ENCODE measurements at places on chromosomes 12 and 14.

DNA sequence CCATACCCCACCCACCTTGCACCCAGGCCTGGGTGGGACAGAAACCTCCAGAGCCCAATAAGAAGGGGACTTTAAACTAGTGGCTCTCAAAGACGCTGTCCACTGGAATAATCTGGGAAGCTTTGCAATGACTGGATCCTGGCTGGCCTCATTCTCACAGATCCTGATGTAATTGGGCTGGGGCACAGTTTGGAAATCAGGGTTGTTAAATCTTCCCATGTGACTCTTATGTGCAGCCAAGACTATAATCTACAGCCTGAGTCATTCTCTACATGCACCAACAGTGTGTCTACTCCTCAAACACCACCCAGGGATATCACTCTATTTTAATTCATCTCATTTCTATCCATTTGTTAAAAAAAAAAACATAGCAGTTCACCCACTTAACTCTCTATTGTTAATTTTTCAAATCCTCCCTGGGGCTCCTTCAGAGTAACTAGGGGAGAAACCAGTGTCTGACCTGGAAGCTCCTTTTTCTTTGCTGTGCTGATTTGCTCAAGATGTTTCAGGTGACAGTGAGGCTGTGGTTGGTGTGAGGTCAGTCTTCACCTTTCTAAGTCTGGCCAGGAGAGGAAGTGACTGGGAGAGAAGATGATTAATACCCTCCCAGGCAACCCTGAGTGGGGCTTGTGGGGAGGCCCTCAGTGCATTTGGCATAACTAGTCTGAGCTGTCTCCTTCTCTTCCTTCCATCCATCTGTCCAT is 211.6 kb upstream of the SFSWAP start:
- DNase-seq, result no peak

DNA sequence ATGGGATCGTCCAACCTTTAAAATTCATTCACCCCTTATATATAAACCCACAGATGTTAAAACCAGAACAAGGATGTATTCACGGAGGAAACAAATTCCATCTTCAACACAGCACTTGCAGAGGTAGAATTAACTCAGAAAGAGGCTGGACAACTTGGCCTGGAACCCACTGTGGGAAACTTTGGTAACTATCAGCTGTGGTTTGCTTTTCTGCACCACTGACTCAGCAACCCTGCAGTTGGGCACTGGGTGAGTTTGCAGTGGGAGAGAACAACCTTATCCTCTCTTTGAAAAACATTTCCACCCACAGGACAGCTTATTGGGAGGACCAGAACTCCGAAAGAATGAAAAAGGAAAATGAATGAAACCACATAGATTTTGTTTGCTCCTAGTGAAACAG is 66.3 kb downstream of the ZNF664 start:
- DNase-seq, result no peak

DNA sequence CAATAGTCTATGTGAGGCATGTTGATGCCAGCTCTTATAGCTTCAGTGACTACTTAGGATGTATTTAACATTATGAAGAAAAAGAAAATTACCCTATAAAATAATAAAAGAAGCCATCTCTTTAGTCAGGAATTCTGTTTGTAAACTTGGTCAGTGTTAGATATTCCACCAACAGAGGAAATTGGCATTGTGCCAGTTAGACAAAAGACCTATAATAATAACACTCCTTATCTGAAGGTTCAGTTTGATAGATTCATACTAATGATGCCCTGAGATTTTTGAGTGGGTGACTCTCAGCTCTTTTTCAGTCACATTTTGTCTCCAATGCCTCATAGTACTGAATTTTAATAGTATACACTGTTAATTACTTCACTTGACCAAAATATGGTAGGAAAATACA is 6.6 kb downstream of the SYT10 start:
- DNase-seq, result no peak

DNA sequence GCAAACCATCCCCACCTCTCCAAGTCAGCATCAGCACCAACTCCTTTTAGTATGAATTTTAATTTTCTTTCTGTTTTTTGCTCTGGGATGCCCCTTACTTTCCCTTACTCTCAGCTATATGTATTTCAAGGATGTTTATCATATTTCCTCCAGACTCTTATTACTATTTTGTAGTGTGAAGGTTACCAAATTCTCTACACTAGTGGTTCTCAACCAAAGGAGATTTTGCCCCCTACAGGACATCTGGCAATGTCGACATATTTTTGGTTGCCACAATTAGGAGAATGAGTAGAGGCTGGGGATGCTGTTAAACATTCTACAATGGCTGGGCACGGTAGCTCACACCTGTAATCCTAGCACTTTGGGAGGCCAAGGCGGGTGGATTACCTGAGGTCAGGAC is 29.1 kb upstream of the SOS2 start:
- no peak for DNase-seq

DNA sequence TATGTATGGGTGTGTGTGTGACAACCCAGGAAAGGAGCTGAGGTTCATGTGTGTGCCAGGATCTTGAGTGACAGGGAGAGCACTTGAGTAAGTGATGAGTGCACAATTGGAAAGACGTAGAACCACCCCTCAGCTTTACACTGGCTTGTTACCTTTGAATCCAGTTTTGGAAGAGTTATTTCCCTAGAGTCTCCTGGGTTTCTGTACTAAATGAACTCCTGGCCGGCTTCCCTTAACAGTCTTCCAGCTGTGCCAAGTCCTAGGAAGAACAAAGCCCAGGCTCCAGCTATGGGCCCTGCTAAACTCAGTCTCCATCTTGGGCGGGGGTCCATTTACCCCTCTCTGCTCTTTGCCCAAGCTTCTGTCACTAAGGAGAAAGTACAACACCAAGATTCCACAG is 19.7 kb upstream of the NR1H4 start:
- no peak for DNase-seq

DNA sequence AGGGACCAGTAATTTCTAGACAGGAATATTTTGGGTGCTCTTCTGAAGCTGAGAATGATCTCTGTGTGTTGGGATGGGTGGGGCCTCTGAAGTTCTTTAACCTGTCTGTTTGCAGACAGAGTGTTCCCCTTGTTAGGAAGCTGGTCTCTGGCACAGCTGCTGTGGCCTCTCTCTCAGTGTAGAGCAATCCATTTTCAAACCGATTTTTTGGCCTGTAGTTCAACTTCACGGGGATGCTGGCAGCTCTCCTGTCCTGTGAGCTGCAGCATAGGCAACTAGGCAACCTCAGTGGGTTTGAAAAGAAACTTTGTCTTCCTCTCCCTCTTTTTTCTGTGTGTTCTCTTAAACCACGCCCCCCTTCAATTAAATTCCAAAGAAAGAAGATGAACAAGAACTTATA is 69.1 kb downstream of the SMOC1 start:
- DNase-seq, result no peak

All from NCI-H2029 (cell line).